ENCODE measurements at places on chromosomes 6 and 20.

- DNase-seq: no peak
- no peak overlapping the region for H3K4me3 ChIP-seq
- H3K36me3 ChIP-seq: peaks cover 2% of the 10 kb centered on the region
- peak overlapping the region; percentile 46 for H3K27ac ChIP-seq
These were observed 7.2 kb downstream of the LMBRD1 start for GRCh38 chr6:69789578-69789977.

- no peaks in the 10 kb centered on the region for H3K36me3 ChIP-seq
- H3K27me3 ChIP-seq: no peaks in the 10 kb centered on the region
- DNase-seq: no peak
- no peak overlapping the region for H3K27ac ChIP-seq
- no peak overlapping the region for H3K4me3 ChIP-seq
These were observed 32.3 kb upstream of the SCUBE3 start for GRCh38 chr6:35181308-35181932.

DNA sequence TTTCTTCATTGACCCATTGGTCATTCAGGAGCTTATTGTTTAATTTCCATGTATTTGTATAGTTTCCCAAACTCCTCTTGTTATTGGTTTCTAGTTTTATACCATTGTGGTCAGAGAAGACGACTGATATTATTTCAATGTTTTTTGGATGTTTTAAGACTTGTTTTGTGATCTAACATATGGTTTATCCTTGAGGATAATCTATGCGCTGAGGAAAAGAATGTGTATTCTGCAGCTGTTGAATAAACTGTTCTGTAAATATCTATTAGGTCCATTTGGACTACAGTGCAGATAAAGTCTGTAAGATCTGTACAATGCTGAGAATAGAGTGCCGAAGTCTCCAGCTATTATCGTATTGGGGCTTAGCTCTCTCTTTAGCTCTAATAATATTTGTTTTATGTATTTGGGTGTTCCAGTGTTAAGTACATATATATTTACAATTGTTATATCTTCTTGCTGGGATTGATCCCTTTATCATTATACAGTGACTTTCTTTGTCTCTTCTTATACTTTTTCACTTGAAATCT, 223.3 kb upstream of the ZNF217 start:
- no peaks in the 10 kb centered on the region for H3K4me1 ChIP-seq
- no peaks in the 10 kb centered on the region for H3K36me3 ChIP-seq
- H3K4me3 ChIP-seq: no peak overlapping the region
- no peak for DNase-seq
- no peaks in the 10 kb centered on the region for H3K27me3 ChIP-seq
- H3K27ac ChIP-seq: no peak overlapping the region

DNA sequence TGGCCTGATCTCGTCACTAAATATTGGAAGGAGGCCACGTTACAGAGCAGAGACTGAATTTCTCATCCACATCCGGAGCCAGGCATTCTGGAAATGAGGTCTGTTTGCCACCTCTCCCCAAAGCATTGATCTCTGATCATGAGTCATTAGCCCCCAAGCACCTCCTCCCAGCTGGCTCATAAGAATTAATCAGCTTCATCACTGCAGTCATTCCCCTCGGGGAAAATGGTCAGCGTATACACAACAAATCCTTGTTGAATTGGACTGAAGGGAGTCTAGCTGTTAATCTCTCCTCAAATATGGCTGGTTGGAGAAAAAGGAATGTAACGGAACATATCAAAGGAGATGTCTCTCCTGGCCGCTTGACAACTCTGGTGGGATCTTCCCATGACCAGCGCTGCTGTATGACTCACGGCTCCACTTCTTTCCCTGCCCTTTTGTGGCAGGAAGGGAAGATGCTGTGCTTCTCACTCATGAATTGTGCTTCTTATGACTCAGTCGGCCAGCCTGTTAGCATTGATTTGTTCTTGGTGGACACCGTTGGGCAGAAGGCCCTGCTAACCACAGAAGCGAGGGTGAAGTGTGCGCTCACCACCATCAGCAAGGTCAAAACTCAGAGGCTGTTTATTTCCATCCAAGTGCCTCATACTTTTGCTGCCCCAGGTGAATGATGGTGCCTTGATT, 76.7 kb downstream of the RNF182 start:
- no peaks in the 10 kb centered on the region for H3K27me3 ChIP-seq
- DNase-seq: peak; percentile 61
- no peaks in the 10 kb centered on the region for H3K36me3 ChIP-seq
- no peak overlapping the region for H3K27ac ChIP-seq
- no peaks in the 10 kb centered on the region for H3K4me1 ChIP-seq
- no peak overlapping the region for H3K4me3 ChIP-seq

- H3K27me3 ChIP-seq: peaks cover 43% of the 10 kb centered on the region
- H3K36me3 ChIP-seq: no peaks in the 10 kb centered on the region
- peak within 1 kb of the TSS; percentile 63 for H3K4me3 ChIP-seq
- peaks cover 12% of the 10 kb centered on the region for H3K4me1 ChIP-seq
- H3K27ac ChIP-seq: no peak within 1 kb of the TSS
These were observed at the start of gene PROKR2 for GRCh38 chr20:5316188-5317158. Gene PROKR2, minus strand, starts transcription at chr20:5316954. Its CDS starts 2,585 bp downstream, at chr20:5314369.

- peak within 1 kb of the TSS; percentile 48 for H3K4me3 ChIP-seq
- H3K4me1 ChIP-seq: peaks cover 6% of the 10 kb centered on the region
- no peak within 1 kb of the TSS for H3K27ac ChIP-seq
- H3K27me3 ChIP-seq: peaks cover 23% of the 10 kb centered on the region
These were observed at the start of gene RSPO4 for GRCh38 chr20:1001911-1002681. Gene RSPO4, minus strand, starts transcription at chr20:1002311. Its CDS starts 147 bp downstream, at chr20:1002164.

GRCh38 chr6:10542213-10542612, 21.1 kb downstream of the GCNT2 start:
- no peak for DNase-seq
- H3K4me3 ChIP-seq: no peak overlapping the region
- H3K36me3 ChIP-seq: no peaks in the 10 kb centered on the region
- H3K27me3 ChIP-seq: no peaks in the 10 kb centered on the region
- H3K27ac ChIP-seq: no peak overlapping the region

- no peaks in the 10 kb centered on the region for H3K27me3 ChIP-seq
- H3K36me3 ChIP-seq: no peaks in the 10 kb centered on the region
- no peak overlapping the region for H3K4me3 ChIP-seq
- peak; percentile 74 for DNase-seq
- H3K27ac ChIP-seq: no peak overlapping the region
These were observed 31.7 kb upstream of the UBR2 start for GRCh38 chr6:42532038-42532669.

DNA sequence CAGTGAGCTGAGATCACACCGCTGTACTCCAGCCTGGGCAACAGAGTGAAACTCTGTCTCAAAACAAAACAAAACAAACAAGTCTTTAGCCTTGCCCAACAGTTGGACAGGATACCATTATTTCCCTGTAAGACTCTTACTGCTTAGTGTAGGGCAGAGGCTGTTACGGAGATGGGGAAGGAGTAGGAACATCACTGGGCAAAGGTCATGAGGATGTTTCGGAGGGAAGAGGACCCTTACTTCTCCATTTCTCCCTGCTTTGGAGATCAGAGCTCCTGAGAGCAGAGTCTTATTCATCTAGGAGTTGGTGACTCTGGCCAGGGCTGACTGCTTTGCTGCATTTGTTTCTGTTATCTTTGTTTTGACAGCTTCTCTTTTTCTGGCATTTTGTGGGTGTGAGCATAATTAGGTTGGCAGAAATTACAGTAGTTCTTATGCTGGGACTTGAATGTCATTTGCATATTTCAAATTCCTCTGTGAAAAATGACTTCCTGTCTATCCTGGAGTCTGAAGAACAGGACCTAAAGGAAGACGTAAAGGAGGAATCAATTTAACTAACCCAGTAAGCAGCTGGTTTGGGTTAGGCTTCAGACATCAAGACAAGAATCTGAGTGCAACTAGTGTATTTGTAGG, 89.0 kb downstream of the CDS2 start:
- H3K36me3 ChIP-seq: peaks cover 8% of the 10 kb centered on the region
- no peaks in the 10 kb centered on the region for H3K27me3 ChIP-seq
- no peak overlapping the region for H3K4me3 ChIP-seq
- no peaks in the 10 kb centered on the region for H3K4me1 ChIP-seq
- no peak for DNase-seq

DNA sequence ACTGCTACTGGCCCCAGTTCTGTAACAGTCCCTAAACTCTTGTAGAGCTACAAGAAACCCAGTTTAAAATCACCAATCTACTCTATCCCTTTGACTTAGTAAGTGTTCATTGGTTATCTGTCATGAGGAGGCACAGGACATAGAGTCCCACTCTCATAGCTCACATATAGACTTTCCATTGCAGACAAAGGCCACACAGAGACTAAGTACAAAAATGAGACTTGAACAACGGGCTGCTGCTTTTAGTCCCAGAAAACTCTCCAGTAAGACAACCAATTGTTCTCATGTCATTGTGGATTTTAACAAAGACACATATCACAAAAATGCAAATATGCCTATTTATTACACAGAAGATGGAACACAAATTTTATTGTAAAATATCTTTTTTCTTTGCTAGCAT, 197.4 kb downstream of the PTPRK start:
- no peak overlapping the region for H3K4me3 ChIP-seq
- no peak overlapping the region for H3K27ac ChIP-seq
- H3K36me3 ChIP-seq: no peaks in the 10 kb centered on the region
- H3K27me3 ChIP-seq: no peaks in the 10 kb centered on the region
- H3K4me1 ChIP-seq: no peaks in the 10 kb centered on the region
- no peak for DNase-seq

DNA sequence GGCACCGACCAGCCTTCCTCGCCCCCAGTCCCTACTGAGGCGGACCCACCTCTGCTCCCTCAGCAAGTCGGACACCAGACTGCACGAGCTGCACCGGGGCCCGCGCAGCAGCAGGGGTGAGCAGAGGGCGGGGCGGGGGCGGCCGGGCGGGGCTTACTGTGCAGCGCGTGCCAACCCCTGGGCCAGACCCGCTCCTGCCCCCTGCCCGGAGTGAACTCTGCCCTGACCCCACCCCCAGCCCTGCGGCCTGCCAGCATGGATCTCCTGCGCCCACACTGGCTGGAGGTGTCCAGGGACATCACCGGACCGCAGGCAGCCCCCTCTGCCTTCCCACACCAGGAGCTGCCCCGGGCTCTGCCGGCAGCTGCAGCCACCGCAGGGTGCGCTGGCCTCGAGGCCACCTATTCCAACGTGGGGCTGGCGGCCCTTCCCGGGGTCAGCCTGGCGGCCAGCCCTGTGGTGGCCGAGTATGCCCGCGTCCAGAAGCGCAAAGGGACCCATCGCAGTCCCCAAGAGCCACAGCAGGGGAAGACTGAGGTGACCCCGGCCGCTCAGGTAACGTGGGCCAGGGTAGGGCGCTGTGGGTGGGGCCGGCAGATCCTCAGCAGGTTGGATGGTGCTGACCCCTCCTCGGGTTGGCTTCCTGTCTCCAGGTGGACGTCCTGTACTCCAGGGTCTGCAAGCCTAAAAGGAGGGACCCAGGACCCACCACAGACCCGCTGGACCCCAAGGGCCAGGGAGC, 1.5 kb upstream of the SLC2A4RG start:
- H3K4me1 ChIP-seq: peaks cover 16% of the 10 kb centered on the region
- H3K36me3 ChIP-seq: peaks cover 52% of the 10 kb centered on the region
- peak; percentile 35 for DNase-seq
- H3K27me3 ChIP-seq: no peaks in the 10 kb centered on the region
- H3K27ac ChIP-seq: no peak overlapping the region

- H3K36me3 ChIP-seq: no peaks in the 10 kb centered on the region
- H3K27me3 ChIP-seq: no peaks in the 10 kb centered on the region
- no peak overlapping the region for H3K4me3 ChIP-seq
- H3K27ac ChIP-seq: peak overlapping the region; percentile 25
These were observed 160.4 kb downstream of the ZFP64 start for GRCh38 chr20:52031206-52031562.

DNA sequence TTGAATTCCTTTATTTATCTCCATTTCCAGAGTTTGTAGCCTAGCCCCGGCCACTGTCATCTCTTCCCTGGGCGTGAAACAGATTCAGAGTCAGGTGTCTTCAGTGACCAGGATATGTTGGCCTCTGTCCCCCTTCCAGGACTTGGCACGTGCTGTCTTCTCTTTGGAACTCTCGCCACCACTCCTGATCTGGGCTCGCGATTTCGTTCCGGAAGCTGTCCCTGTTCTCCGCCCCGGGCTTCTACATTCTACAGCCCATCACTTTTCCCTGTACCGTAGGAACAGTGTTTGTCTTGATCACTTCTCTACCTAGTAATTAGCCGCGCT, 739 bp downstream of the GSS start:
- H3K27me3 ChIP-seq: no peaks in the 10 kb centered on the region
- peak overlapping the region; percentile 74 for H3K4me3 ChIP-seq
- no peak for DNase-seq
- peaks cover 3% of the 10 kb centered on the region for H3K36me3 ChIP-seq

- no peaks in the 10 kb centered on the region for H3K27me3 ChIP-seq
- peaks cover 6% of the 10 kb centered on the region for H3K4me1 ChIP-seq
- H3K4me3 ChIP-seq: no peak overlapping the region
These were observed 21.0 kb downstream of the EPB41L1 start for GRCh38 chr20:36175475-36175995.

DNA sequence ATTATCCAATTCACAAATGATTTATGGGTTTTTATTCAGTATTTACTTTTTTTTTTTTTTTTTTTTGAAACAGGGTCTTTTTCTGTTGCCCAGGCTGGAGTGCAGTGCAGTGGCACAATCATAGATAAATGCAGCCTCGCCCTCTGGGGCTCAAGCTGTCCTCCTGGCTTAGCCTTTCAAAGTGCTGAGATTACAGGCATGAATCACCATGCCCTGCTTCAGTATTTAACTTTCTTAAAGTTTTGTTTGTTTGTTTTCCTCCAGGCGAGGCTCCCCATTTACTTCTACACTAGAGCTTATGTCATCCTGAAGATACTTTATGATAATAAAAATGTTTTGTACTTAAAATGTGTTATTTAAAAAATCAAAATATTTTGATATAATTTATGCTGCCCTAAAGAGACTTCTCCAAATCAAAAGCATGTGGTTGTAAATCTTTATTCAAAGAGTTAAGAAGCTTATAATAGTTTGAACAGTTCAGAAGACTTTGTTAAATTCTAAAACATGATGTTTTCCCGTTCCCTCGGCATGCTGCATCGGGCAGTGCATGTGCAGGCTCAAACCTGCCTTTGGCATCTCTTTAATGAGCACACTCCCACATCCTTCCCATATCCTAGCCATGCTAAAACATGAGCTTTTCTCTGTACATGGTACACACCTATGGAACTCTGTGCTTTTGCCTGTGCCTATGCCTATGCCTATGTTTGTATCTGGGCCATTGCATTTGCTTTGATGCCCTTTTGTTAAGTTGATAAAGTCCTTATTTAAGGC, 11.0 kb downstream of the SMPDL3A start:
- no peak overlapping the region for H3K27ac ChIP-seq
- H3K36me3 ChIP-seq: no peaks in the 10 kb centered on the region
- DNase-seq: peak; percentile 13
- no peak overlapping the region for H3K4me3 ChIP-seq
- H3K27me3 ChIP-seq: no peaks in the 10 kb centered on the region

GRCh38 chr20:43778375-43778774, 51.6 kb upstream of the GTSF1L start:
- H3K27me3 ChIP-seq: no peaks in the 10 kb centered on the region
- no peak overlapping the region for H3K27ac ChIP-seq
- H3K4me3 ChIP-seq: no peak overlapping the region

- H3K27ac ChIP-seq: no peak within 1 kb of the TSS
- H3K36me3 ChIP-seq: no peaks in the 10 kb centered on the region
- DNase-seq: peak; percentile 95
- H3K27me3 ChIP-seq: peaks cover 74% of the 10 kb centered on the region
These were observed at the start of gene SIM1 for GRCh38 chr6:100464903-100465700. Gene SIM1, minus strand, starts transcription at chr6:100464921. Its CDS starts 1,453 bp downstream, at chr6:100463468.

GRCh38 chr6:161696801-161697200, 422.9 kb upstream of the AGPAT4 start:
- H3K4me1 ChIP-seq: no peaks in the 10 kb centered on the region
- no peak for DNase-seq
- H3K4me3 ChIP-seq: no peak overlapping the region
- no peaks in the 10 kb centered on the region for H3K27me3 ChIP-seq
- no peak overlapping the region for H3K27ac ChIP-seq

- H3K27me3 ChIP-seq: no peaks in the 10 kb centered on the region
- H3K4me1 ChIP-seq: no peaks in the 10 kb centered on the region
- no peak overlapping the region for H3K4me3 ChIP-seq
These were observed 9.1 kb upstream of the ADA start for GRCh38 chr20:44660581-44660980.
